ENCODE measurements at places on chromosomes 13 and 19. TPM values are rescaled to one million over a fixed set of nuclear protein-coding genes. Genes with fewer than 3 reads are reported as not detected.

GRCh38 chr13:40629678-40630384 lies 36.6 kb downstream of the FOXO1 start:
- no peak for DNase-seq

- DNase-seq, result no peak
Measured at GRCh38 chr13:111610879-111611278, 290.4 kb downstream of the TEX29 start.

DNA sequence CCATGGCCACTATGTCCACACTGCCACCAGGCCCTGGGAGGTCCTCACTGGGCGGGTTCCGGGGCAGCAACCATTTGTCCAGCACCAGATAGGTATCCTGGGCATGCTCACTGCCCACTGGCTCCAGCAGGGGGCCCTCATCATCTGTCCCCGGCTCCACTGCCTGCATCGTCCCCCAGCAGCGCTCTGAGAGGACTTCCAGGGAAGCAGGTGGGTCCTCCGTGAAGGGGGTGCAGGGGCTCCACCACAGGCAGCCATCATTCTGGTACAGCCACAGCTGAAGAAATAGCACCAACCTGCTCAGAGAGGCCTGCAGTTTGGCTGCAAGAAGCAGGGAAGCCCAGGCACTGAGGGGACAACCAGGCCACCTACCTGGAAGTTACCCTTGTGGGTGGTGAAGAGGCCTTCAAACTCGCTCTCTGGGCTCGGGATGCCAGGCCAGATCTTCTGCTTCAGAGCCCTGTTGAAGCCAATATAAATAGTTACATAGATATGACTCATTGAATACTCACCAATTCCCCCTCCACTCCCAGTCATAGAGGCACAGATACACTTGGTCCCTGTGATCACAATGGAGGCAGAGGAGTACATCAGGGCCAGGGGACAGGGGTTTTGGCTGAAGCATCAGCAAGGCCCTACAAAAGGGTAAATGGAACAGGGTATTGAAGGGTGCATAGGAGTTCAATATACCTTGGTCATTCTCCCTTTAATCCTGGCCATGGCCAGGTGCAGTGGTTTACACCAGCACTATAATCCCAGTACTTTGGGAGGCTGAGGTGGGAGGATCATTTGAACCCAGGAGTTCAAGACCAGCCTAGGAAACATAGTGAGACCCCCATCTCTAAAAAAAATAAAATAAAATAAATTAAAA lies 4.1 kb downstream of the SWSAP1 start:
- DNase-seq, result peak; percentile 44

- no peak for DNase-seq
Measured at GRCh38 chr13:46367617-46368327, 19.3 kb downstream of the RUBCNL start.

DNA sequence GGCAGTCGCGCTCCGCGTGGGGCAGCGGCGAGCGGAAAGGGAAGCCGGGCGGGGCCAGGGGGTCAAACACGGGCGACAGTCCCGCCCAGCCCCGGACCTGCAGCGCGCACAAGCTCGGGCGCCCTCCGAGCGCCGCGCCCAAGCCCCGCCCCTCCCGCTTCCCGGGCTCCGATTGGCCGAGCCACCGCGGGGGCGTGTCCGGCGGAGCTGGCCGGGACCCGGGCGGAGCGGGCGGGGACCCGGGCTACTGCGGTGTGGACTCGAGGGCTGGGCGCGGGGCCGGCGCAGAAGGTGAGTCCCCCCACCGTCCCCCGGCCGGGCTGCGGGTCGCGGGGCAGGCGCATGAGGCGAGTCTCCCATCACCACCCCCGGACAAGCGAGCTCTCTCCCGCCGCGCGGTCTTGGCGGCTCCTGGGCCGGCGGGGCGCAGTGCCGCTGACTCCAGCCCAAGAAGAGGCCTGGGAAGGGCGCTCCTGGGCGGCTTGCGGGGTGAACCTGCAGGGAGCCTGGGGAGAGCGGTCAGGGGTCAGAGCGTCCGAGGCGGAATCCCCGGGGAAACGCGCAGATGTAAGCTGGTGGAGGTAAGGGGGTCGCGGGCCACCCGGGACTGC lies at the start of gene PLEKHF1:
Gene PLEKHF1 (plus strand): TSS at position 247 of the 611 bp plus-strand sequence. CDS start 8,379 bp downstream, outside the sequence.
- peak; percentile 90 for DNase-seq

Gene PSG1
- not detected for total RNA-seq

DNA sequence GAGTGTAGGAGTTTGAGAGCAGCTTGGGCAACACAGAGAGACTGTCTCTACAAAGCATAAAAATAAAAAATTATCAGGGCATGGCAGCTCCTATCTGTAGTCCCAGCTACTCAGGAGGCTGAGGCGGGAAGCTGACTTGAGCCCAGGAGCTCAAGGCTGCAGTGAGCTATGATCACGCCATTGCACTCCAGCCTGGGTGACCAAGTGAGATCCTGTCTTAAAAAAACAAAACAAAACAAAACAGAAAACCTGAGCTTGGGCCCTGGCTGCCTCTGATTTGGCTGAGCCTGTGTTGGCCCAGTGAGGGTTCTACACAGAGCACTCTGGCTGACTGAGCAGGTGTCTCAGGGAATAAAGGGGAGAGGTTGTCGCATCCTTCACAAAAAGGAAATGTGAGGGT lies 8.0 kb downstream of the SLC7A9 start:
- DNase-seq, result no peak

DNA sequence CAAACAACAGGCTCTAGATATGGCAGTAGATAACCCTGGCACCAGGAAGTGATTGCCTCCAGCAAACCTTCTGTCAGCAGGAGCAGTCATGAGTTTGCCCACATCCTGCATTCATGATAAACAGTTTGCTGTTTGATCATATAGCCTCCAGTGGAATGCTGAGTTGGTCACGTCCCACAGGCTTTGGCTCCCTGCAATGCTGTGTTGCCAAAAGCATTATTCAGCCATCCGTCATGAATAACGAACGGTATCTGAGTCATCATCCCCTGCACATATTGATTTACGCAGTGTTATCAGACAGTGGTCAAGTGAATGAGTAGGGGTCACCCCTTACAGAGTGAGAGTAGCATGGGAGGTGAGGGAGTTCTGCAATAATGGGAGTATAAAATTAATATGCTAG lies 21.9 kb upstream of the ZNF432 start:
- no peak for DNase-seq

GRCh38 chr19:35083691-35084508 lies 31.7 kb upstream of the FXYD3 start:
- no peak for DNase-seq

Gene TPTE2
- total RNA-seq, result not detected

DNA sequence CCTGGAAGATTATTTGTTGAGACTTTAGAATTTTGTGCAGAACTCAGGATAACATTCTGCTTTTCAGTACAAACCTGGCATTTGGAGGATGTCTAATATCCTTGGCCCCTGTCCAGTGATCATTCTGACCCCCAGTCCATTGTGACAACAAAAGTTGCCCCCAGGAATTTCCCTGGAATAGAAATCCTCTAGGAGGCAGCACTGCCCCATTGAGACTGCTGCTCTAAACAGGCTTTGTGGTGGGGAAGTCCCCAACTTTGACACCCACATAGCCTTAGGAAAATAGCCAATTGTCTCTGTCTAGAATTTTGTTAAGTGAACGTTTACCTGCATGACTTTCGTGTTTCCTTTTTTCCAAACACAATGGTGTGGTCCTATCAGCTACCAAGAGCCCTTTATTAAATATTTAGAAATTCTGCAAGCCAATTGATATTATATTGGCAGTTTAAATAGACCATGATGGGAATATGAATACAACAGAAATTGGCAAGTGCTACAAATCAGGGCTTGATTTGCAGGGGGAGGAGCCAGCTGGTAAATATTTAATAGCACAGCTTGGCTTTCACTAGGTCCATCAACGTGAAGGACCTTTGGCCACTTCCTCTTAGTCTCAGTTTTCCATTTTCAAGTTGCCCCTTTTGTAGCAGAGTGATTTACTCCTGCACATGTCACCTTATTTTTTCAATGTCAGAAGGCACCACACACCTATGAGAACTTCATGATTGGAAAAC lies 451.7 kb downstream of the EFNB2 start:
- no peak for DNase-seq

- no peak for DNase-seq
Measured at GRCh38 chr19:17409990-17410389, 4.6 kb upstream of the BST2 start.

DNA sequence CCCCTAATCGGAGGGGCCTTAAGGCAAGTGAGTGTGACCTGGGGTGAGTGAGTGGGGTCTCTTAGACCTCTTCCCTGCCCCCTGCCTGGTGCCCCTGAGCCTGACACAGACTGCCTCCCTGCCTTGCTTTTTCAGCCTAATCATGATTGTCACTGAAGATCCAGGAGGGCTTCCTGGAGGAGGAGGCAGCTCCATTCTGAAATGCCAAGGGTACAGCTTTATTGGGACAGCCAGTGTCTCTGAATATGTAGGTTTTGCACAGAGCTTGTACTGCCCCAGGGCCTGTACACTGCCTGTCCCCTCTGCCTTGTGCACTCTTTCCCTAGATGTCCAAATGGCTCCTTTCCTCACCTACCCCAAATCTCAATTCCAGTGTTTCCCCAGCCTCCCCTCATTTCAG lies 26.1 kb upstream of the SEMA6B start:
- DNase-seq, result no peak

DNA sequence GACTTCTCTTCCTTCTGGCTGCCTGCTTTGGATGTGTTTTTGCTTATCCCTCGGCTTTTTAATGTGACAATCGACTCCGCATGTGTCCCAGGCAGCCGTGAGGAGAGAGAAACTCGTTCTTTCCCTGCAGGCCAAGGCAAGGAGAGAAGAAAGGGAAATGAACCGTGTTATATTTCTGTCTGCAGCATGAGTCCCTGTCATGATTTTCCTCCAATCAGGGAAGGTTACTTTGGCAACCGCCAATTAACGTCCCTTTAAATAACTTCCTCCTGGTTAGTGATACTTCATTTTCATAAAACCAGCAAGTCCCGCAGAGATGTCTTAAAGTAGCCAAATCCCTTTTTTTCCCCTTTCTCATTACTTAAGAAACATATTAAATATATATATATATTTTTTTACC lies 42.6 kb downstream of the RFC3 start:
- no peak for DNase-seq

DNA sequence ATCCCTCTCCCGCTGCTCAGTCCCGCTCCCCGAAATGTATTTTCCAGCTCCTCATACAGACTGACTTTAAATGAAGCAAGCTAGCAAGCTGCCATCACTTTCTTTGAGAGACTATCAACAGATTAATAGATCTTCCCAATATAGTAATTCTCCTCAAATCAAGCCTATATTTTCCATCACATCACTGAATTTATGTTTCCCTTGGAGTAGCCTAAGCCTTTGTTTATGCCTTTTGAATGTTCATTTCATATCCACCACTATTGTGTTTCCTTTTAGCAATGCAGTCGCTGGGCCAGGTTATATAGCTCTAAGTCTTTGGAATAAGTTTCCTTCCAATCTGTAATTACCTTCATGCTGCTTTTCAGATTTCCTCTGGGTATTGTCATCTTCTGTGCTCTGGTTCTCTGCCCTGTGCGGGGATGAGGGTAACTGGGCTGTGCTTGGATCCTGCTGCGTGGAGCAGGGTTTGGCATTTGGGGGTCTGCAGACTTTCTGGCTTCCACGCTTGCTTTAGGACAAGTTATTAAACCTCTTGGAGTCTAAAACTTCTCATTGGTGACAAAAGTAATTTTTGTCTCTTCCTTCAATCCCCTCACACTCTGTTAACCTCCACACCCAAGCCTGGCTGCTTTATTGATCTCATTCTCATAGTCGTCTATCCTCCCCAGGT lies 256.9 kb downstream of the DLEU7 start:
- DNase-seq, result no peak

Gene DMPK
- total RNA-seq, result 181 TPM

Gene UQCRFS1
- 67.3 TPM for total RNA-seq

GRCh38 chr19:30701178-30701577 lies 329.0 kb downstream of the ZNF536 start:
- no peak for DNase-seq

Gene GJB2
- total RNA-seq, result 21.2 TPM

DNA sequence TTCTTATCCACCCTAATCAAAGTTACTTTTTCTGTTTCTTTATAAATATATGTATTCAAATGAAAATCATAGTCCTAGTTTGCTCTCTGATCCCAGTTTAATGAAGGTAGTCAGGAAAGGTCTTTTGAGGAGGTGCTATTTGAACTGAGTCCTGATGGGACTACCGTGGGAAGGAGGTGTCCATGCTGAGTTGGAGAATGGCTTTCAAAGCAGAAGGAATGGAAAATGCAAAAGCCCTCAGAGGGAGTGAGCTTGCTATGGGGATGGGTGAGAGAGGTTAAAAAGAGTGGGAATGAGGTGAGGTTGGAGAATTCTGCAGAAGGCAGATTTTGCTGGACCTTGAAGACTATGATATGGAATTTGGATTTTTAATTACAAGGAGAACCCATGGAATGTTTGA lies 193.6 kb downstream of the GPC6 start:
- no peak for DNase-seq

DNA sequence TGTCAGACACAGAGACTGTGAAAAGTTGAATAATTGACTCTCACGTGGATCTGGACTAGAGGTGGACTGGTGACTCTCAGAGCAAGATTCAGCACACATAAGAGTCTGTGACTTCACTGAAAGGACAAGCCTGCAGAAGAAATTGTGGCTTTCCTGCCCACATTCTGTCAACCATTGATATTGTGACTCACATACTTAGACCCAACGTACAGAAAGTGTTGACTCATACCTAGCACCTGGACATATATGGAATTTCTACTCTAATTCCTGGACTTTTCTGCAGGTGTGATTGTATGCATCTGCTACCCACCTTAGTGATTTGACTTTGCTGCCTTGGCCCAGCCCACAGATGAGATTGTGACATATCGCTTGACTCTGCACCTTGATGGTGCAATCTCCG lies 15.6 kb upstream of the ZNF730 start:
- no peak for DNase-seq

Gene FGF9
- total RNA-seq, result 3.1 TPM

- no peak for DNase-seq
Measured at GRCh38 chr13:38879786-38880185, 110.8 kb downstream of the STOML3 start.

- no peak for DNase-seq
Measured at GRCh38 chr13:61136093-61136492, 279.6 kb downstream of the PCDH20 start.

Gene ZFR2
- total RNA-seq, result not detected

Gene PCDH9
- 6.9 TPM for total RNA-seq

Gene N4BP2L1
- 13.5 TPM for total RNA-seq

Gene PDE4C
- total RNA-seq, result 5.7 TPM

Gene HOMER3
- 30.1 TPM for total RNA-seq

DNA sequence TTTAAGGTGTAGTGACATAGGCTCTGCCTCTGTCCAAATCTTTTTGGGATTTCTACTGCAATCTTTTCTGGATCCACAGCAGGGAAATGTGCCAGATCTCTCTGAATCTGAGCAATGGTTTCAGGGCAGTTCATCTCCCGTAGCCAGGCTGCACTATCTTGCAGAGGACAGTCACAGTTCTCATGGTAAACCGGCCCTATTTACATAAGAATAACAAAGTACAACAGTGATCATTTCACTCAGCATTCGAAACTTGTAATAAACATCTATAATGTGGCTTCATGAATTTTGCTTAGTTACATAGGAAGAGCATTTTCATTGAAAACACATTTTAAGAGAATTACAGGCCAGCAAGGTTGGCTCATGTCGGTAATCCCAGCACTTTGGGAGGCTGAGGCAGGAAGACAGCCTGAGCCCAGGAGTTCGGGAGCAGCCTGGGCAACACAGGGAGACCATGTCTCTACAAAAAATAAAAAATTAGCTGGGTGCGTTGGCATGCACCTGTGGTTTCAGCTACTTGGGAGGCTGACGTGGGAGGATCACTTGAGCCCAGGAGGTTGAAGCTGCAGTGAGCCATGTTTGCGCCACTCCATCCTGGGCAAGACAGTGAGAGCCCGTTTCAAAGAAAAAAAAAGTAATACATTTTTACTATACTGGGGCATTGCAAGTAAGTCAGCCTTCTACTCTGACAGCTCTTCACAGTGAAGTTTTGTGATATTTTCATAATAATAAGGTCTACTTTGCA lies 5.0 kb downstream of the POGLUT2 start:
- DNase-seq, result no peak

- DNase-seq, result peak; percentile 84
Measured at GRCh38 chr19:18415178-18415867, 3.9 kb upstream of the SSBP4 start.

Measured in tongue (tissue), 3 donors.